Dermis blood vessel endothelial cell (primary cell): ENCODE measurements at places on chromosomes 2 and 18.
A peak's percentile ranks its signal among the peaks of the same experiment; 100 is the strongest.

GRCh38 chr2:175030380-175031271 lies 25.4 kb upstream of the CHN1 start:
- DNase-seq = peak; percentile 72

DNA sequence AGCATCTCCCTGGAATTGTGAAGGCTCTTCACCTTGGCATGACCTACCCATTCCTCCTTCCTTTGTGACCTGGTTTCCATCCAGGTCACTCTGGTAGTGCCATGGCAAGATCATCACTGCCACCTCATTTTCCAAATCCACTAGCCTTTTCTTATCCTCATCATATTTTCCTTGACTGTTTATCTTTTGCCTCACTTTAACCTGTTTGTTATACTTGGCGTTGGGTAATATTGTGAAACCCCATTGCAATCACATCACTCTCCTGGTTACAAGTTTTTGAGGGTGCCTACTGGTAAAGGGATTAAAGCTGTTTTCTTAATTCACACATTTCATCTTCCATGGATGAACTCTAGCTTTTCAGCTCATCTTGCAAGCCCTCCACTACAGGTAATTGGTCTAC lies 39.1 kb upstream of the IGFBP2 start:
- no peak for DNase-seq

GRCh38 chr2:203987959-203988358 lies 51.4 kb downstream of the ICOS start:
- no peak for DNase-seq

- DNase-seq = peak; percentile 37
Observed at GRCh38 chr18:49846718-49847470, 33.6 kb upstream of the ACAA2 start.

DNA sequence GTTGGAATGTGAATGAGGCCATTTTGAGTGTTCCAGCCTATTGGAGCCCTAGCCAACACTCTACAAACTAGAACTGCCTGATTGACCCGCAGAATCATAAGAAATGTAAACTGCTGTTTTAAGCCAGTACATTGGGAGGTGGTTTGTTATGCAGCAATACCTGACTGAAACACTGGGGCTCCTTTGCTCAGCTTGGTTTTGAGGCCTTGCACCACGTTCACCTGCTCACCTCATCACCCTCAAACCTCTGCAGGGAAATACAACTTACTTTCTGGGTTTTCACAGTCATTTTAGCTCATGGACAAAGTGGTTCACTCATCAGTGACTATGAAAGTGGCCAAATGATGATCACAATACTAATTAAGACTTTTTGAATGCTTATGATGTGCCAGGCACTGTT lies 10.9 kb upstream of the DARS1 start:
- no peak for DNase-seq

GRCh38 chr18:4068552-4069158 lies 386.5 kb downstream of the DLGAP1 start:
- DNase-seq = peak; percentile 77

GRCh38 chr2:118232796-118233195 lies 144.5 kb downstream of the INSIG2 start:
- DNase-seq = no peak

DNA sequence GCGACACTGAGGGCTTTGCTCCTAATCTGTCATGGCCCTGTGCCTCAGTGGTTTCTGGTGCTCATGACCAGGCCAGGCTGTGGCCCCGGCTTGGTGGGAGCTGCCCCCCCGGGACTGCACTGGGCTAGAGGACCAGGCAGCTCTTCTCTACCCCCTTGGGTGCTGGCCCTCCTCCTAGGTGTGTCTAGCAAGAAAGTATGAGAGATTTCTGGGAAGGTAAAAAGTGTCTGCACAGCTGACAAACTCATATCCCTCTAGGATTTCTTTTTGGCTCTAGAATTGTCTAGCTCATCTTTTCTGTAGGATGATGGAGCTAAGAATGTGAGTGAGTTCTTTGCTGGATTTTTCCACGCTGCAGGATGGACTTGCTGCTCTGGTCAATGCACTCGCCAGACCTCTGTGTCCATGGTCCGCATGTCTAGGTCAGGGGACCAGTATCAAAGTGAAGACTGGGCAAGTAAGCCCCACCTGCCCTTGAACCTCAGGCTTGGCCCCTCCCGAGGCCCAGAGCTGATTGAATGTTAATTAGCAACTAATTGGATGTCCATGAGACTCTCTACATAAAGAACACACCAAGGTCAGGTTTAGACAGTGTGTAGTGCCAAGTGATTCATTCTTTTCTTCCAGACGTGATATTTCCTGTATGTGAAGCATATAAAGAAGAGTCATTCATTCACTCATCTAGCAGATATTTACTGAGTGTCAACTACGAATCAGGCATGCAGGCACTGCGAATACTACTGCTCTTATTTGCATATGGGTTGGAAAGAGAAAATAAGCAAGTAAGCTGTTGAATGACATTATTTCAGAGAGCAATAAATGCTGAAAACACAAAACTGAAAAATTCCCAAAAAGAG lies 15.6 kb upstream of the PSD4 start:
- no peak for DNase-seq

GRCh38 chr2:37156071-37156856 lies 516 bp downstream of the EIF2AK2 start:
- DNase-seq = peak; percentile 58

DNA sequence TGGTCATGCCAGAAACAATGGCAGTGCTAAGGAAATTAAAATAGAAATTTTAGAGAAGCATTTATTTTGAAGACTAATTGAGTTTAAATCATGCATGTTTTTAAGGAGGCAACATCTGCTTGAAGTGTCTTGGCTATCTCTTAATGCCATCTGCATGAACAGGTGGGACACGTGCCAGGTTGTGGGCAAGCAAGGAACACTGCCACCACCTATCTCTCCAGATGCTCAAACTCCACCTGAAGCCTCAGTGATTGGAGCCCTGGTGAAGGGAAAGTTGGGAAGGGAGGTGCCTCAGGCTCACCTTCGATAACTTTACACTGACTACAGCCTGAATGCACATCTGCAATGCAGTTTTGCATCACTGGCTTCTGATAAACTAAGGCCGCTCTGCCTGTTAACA lies 91.5 kb downstream of the TPGS2 start:
- DNase-seq = no peak

DNA sequence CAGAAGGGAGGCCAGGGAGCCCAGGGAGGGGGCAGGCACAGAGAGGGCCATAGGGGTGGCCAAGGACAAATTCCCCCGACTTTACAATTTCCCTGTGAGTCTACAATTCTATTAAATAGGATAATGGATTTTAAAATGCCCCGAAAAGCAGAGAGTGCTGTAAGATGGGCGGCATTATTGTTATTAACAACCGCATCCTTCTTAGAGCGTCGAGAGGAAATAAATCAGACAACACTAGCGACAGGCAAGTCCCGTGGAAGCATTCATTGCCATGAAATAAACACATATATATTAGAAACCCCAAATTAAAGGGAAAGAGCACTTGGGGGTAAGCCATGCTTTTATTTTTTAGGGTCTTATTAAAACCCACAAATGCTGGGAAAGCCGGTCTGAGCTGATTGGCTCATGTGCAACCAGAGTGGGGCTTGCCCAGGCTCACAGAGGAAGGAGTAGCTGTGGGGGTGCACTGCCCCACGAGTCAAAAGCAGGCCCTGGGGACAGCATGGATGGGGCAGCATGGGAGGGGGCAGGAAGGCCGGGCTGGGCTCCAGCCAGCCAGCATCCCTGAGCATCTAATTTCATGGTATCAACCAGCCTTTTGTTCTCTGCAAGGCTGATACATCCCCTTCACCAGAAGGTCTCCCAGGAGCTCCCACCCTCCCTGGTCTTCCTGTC lies 187.1 kb downstream of the CELF4 start:
- DNase-seq = no peak

GRCh38 chr2:213229814-213230213 lies 54.5 kb upstream of the SPAG16 start:
- peak; percentile 15 for DNase-seq

GRCh38 chr2:47299555-47299954 lies 103.4 kb upstream of the MSH2 start:
- no peak for DNase-seq

- no peak for DNase-seq
Observed at GRCh38 chr2:29723255-29724001, 198.0 kb downstream of the ALK start.

GRCh38 chr2:84980263-84980983 lies 9.5 kb downstream of the KCMF1 start:
- no peak for DNase-seq

GRCh38 chr2:202780514-202781021 lies 91.0 kb downstream of the ICA1L start:
- DNase-seq = peak; percentile 30

DNA sequence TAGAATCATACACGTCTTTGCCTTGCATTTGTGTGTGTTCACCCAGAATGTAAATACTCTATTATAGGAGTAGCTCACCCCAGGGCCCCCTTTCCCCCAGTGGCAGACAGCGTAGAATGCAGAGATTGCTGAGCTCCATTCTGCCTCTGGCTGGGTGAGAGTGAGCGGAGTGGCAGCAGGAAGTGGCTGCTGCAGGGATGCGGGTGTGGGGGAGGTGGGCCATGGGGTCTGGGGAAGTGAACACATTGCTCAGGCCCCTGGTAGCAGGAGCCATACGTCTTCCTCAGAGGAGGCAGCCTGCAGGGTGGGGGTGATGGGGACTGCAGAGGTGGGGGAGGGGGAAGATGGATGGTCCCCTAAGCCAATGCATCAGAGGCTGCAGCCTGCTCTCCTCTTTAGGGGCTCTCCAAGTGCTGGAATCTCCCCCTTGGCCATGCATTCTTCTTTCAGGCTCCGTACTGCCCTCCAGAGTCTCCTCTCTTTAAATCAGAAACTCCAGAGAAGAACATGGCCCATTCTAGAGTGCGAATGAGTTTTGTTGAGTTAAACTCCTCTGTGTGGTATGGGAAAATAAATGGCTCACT lies 72.2 kb downstream of the CELF4 start:
- DNase-seq = no peak

DNA sequence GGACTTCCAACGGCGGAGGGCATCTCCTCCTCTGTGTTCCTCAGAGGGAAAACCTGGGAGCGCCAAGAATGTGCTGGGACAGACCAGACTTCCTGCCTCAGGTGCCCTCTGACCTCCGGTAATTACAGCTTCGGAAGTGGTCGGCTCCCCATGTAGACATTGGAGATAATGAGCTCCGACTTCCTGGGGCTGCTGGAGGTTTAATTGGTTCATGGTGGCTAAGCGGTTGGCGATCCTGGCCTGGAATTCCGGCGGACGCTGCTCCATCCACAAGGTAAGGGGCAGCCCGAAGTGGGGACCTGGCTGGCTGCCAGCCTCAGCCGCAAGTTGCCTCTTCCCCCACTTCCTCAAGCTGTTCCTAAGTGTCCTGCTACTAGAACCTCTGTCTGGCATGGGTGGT lies 83.2 kb upstream of the EPC2 start:
- no peak for DNase-seq

GRCh38 chr2:50943791-50944190 lies 88.1 kb downstream of the NRXN1 start:
- no peak for DNase-seq

DNA sequence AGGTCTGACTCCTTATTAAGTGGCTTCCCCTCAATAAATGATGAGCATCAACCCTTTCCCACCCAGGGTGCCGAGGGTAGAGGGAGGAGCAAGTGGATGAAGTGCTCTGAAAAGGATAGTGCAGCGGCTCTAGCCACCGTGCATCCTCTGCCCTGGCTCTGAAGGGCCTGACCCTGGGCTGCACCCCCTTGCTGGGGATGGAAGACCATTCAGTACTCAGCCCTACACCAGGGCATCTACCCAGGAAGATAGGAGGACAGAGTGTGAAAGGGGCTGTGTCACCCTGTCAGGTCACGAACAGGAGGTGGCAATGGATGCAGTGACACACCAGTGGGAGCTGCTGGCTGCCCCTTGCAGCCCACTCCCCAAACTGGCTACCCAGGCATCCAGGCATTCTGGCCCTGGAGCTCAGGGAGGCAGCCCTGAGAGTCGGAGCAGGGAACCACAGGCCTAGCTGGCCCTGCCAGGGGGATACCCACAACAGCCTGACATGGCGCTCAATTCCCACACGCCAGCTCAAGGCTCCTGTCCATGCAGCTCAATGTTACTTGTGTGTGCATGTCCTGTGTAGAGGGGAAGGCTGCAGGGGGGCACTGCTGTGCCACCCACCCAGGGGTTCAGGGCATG lies 7.6 kb downstream of the ACTR1B start:
- DNase-seq = no peak

- no peak for DNase-seq
Observed at GRCh38 chr2:95393901-95394300, 8.6 kb upstream of the FAHD2A start.

GRCh38 chr2:45612285-45612684 lies 1.2 kb upstream of the SRBD1 start:
- DNase-seq = no peak

- no peak for DNase-seq
Observed at GRCh38 chr2:190283783-190284182, 35.8 kb downstream of the HIBCH start.

DNA sequence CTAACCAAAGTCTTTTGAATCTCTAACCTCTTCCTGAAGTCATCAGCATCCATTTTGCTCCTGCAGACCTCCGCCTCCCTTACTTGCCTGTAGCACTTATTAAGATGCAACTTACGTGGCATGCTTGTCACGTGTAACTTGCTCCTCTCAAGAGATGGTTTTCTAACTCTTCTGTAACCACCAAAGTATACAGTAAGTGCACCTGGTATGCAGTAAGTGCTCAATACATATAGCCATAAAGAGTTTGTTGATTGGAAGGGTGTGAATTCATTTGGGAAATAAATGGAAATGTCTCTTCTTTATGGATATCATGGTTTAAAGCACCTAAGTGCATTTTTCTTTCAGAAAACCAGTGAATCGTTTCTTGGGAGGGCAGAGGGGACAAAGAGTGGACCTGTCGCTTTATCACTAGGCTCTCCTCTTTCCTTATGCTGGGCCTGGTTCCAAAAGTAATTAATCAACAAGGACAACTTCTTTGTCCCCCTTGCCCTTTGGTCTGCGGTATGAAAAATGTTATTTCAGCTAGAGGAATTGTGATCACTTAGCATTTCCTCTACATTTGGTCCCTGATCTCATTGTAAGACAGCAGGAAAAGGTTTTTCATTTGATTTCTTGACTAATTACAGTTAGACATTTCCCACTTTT lies 370.0 kb upstream of the SPRED2 start:
- no peak for DNase-seq

GRCh38 chr2:174561283-174561971 lies 36.2 kb downstream of the WIPF1 start:
- peak; percentile 18 for DNase-seq

GRCh38 chr18:31203096-31203793 lies 40.6 kb upstream of the DSC1 start:
- no peak for DNase-seq

DNA sequence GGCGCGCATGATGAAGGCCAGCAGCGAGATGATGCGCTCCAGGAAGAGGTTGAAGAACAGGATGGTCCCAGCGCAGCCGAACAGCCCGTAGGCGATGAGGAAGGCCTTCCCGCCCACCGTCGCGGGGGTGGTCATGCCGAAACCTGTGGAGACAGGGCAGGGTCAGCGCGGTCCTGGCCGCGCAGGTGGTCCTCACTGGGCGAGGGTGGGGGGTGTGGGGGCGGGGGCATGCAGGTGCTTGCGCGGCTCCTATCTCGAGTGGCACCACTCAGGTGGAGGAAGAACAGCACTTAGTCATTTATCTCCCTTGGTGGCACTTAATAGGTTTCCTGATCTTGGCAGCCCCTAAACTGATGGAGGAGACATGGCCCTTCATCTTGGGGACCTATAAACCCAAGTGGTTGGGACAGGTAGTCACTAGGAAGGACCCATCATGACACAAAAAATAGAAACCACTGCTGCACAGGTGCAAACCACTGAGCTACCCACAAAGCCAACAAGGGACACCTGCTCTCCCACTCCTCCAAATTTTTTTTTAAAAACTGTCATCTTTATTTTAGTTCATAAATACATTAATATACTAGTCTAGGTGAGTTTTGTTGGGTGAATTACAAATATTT lies 118.8 kb downstream of the MSH2 start:
- DNase-seq = no peak

GRCh38 chr18:31064130-31064529 lies 21.6 kb upstream of the DSC3 start:
- no peak for DNase-seq
